IPS-NIHi11 (cell line): ENCODE measurements at places on chromosomes 11 and 22.

GRCh38 chr11:114276077-114276476 is 20.1 kb upstream of the NNMT start:
- DNase-seq: no peak

GRCh38 chr22:29481265-29482000 is 1.4 kb downstream of the NEFH start:
- peak; percentile 82 for DNase-seq

DNA sequence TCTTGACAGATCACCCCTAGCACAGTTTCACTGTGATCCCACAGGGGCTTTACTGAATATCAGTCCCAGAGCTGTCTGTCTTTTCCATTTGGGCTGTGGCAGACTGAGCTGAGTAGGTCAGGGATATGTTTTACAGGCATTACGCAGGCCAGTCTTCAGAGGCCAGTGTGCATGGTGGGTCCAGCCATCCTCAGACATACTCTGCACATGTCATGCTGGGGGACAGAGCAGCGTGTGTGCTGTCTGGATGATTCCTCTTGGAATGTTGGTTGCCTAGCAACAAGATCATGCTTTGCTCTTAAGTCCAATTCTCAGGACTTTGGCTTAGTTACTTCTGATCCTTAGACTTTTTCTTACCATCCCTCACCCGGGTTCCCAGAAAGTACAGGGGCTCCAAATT is 736.5 kb downstream of the DLG2 start:
- DNase-seq: no peak

DNA sequence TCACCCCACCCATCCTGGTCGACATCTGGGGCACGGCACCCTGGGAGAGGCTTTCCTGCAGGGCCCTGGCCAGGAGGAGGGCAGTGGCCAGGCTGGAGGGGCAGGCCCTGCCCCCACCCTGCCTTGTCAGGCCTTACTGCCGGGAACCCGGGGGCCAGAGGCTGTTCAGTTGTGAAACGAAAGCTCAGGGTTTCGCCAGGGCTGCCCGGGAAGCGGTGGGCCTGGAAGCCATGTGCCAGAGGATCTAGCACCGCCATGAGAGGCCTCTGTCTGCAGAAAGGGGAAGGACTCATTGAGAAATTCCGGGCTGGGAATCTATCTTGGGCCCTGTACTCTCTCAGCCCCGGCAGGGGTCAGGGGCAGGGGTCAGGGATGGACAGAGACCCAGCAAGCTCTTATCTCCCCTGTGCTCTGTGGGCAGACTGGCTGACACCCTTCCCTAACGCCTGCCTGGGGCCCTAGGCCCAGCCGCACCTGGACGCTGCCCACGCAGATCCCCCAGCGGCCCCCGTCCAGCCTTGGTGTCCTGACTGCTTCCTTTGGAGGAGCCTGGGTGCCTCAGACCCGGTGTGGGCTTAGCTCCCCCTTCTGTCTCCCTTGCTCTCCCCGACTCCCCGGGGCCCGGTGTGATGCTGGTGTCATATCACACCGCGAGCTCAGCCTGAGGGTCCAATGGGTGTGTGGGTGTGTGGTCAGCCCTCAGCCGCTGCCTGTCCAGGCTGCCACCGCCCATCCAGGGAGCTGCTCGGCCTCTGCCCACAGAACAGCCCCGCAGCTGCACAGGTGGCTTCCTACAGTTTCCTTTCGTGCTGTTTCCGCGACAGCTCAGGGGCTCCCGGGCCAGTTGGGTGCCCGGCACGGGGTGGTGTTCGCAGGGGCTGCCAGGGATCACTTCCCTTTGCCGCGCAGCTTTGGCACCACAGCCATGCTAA is 6.5 kb downstream of the PIM3 start:
- DNase-seq: peak; percentile 9

- peak; percentile 93 for DNase-seq
Measured at GRCh38 chr11:662689-663274, 25.7 kb downstream of the DRD4 start.

DNA sequence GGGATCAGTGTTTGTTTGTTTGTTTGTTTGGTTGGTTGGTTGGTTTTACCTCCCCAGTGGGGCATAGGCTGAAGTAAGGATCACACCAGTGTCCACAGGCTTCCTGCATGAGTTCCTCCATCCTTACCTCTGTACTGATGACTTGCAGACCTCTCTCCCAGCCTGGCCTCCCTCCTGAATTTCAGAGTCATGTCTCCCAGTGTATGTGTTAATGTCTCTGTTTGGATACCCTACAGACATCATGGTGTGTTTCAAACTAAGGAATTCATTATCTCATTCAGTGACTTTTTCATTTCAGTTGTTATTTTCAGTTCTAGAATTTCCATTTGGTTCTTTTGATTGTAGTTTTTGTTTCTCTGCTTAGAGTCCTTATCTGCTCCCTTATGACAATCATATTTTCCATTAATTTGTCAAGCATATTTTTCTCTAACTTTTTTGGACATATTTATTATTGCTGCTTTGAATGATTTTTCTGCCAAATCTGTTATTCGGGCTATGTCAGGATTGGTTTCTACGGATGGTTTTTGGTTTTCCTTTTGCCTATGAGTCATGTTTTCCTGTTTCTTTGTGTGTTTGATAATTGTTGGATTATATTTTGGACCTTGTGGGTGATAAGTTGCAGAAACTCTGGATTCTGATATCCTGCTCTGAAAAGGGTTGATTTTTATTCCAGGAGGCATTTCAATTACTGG is 23.6 kb downstream of the MYEOV start:
- no peak for DNase-seq

GRCh38 chr11:86303257-86303656 is 1.2 kb downstream of the HIKESHI start:
- DNase-seq: no peak

DNA sequence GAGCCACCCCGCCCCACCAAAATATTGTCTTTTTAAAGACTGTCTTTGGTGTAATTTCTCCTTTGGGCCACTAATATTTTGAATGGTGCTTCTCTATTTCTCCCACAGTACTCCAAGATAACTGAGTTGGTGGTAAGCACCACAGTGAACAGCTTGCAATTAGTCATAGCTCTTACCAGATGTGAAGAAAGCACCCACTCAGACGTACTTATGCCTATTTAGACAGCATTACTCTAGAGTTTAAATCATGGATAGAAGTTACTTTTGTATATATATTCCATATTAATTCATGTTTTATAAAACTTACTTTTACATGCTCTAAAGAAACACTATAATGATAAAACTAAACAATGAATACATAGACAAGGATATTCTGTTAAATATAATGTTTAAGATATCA is 12.7 kb downstream of the ANO3 start:
- no peak for DNase-seq

DNA sequence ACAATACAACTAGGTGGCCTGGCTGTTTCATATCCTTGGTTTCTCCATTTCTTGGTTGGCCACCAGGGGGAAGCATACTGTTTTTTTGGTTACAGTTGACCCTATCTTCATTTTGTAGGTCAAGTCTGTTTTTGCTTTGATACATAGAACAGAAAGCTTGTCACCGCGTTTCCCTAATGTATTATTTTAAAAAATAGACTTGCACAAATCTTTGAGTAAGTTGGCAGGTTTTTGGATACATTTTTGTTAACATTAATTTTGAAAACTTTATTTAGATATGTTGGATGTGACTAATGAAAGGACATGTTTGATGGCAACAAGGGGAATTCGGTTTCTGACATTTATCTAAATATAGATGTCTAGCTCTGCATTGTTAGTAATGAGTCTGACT is 3.0 kb downstream of the NCR3LG1 start:
- DNase-seq: peak; percentile 80

DNA sequence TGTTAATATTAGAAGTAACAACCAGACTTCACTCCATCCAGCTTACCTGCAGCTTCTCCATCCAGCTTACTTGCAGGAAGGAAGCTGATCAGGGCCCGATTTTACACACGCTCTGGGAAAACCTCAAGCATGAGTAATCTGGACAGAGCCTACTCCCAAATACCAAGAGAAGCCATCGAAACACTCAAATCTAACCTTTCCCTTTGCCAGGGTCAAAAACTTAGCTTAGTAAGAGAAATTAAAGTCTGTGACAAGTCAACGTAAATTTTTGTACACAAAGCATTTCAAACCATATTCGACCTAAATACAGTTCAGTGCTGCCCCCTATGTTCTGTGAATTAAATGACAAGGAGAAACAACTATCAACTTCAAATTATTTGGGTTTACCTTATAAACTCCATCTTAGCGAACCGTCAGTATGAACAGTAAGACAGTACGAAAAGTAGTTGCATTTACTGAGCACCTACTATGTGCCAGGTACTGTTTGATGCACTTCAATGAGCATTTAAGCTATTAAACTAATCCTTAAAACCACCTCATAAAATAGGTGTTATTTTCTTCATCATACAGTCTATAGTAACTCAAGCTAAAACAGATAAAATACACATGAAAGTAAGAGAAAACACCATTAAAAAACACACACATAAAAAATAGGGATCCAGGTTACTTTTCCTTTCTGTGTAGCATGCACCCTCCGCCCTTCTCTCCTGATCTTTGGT is 36.9 kb downstream of the ARFGAP3 start:
- DNase-seq: peak; percentile 35

DNA sequence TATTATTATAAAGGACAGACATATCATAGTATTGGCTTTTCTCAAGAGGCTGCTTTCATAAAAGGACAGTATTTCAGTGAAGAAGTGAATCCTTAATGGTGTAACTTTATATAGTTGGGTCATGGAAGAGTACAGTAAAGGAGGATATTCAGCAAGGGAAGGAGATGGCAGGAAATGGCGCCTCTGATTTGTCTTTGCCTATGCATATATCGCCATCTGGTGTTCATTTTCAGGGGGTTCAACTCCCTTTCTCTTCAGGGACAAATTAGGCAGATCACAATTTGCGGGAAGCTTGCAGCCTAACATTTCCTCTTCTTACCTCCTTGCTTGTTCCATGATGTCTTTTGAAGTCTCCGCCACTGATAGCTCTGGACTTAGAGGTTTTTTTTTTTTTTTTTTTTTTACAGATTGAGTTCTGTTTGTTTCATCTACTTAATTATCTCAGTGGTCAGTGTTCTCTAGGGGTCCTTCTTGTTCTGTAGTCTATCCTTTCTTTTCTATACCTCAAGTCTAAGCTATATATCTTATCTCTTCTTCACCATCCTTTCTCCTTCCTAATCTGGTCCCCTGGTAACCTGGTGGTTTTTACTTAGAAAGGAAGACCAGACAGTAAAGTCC is 21.8 kb upstream of the RRM1 start:
- peak; percentile 83 for DNase-seq

- no peak for DNase-seq
Measured at GRCh38 chr11:2882396-2883110, 3.0 kb downstream of the CDKN1C start.

GRCh38 chr11:120929090-120929489 is 94.8 kb upstream of the TBCEL start:
- no peak for DNase-seq
